ENCODE measurements at places on chromosomes 12 and 14.

DNA sequence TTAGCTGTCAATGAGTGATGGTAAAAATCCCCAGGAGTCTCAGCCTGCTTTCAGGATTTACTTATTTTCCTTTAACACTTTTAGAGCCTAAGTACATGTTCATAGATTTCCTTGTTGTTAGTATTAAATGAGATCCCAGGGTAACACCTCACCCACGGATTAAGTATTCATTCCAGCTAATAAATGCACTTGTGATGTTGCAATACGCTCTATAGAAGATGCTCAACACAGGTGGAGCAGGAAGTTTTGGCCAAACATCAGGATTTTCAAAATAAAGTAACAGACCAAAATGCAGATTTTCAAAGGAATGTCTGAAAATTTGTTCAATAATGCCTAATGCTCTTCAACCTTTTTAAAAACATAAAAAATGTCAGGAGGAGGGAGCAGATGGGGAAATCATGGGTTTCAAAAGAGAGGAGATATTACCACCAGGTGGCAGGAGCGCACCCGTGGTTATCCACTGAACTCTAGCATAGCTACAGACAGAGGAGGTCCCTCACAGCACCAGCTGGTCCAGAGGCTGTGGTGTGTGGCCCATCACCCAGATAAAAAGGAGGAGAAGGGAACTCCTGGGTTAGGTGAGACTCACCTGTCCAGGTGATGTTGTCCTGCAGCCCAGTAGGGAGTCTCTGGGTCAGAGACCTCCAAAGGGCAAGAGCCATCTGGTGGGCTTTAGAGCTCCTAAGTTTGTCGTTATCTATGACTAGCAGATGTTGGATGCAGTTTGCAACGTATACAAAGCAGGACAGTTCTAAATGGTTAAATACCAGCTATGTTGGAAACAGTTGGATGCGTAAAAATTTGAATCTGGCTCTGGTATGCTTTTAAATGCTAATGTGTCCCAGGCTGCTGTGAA, 1158.4 kb upstream of the TMEM132C start:
- no peak for DNase-seq

- DNase-seq: no peak
Measured at GRCh38 chr12:69534389-69534822, 50.9 kb upstream of the CCT2 start.

GRCh38 chr12:530308-530707, 70.6 kb downstream of the B4GALNT3 start:
- no peak for DNase-seq

DNA sequence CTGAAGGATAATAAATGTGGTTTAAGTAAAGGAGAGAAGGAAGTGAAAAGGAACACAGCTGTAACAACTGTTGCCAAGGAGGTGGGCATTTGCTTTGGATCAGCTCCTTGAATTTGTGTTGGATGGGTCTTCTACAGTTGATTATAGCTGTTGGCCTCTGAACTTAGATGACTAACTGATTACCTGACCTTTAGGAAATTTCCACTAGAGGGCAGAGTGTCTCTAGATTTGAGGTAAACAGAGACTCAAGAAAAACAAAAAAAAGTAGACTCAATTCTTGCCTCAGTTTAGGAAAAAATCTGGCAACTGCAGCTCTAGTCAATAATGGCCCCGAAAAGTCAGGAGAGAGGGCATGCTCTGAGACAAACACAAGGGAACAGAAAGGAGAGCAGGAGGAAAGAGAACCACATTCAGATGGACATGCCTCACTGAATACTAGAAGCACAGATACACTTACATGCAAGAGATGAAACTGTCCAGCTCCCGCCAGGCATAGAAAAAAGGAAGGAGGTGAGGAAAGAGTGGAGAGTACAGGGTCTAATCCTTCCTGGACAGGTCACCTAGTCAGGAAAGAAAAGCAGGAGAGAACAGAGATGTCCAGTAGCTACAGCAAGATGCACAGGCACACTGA, 20.6 kb downstream of the COX14 start:
- no peak for DNase-seq

- DNase-seq: no peak
Measured at GRCh38 chr12:130075497-130076076, 86.7 kb upstream of the FZD10 start.

DNA sequence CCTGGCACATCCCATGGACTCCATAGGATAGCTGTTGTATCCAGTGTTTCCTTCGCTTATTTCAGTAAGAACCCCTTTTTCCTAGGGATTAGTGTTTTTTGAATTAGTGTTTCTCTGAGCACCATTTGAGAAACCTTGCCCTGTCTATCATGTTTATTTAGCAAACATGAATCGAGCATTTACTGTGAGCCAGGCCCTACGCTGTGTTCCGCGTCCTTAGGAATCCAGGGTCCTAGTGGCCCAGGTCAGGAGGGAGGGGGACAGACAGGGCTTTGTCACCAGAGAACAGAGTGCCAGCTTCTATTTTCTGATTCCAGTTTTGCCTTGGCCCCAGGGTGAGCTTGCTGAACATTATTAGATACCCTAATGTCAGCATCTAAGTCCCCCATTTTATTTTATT, 2.5 kb downstream of the TEAD4 start:
- DNase-seq: no peak

- no peak for DNase-seq
Measured at GRCh38 chr12:42385326-42385841, 59.4 kb downstream of the PPHLN1 start.

DNA sequence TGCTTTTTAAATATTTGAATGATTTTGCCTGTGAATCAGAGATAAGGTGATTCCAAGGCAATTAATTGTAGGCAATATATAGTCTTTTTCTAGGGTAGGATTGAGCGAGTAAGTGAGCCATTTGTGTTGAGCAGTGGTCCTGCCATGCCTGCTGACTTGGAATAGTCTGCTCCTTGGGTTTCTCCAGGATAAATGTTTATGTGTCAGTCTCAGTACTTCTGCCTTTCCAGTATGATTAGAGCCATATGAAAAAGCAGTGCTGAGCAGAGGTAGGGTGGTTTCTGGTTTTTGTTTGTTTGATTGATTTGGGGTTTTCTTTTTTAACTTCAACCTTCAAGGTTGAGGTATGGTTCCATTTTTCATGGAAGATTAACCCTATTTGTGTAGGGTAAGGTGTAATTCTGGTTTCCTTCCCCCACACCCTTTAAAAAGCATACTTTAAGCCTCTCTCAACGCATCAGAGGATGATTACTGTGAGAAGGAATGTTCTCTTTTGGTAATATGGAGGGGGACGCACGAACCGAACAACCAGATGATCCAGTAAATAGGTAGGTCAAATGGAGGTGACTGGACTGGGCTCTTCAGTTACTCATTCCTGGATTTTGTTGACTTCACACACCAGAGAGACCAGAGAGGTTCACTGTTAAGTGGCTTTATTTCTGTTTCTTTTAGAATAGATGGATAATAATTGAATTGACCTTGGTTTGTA, 22.7 kb downstream of the FRMD6 start:
- DNase-seq: no peak

- no peak for DNase-seq
Measured at GRCh38 chr12:106112145-106112821, 26.5 kb downstream of the NUAK1 start.

DNA sequence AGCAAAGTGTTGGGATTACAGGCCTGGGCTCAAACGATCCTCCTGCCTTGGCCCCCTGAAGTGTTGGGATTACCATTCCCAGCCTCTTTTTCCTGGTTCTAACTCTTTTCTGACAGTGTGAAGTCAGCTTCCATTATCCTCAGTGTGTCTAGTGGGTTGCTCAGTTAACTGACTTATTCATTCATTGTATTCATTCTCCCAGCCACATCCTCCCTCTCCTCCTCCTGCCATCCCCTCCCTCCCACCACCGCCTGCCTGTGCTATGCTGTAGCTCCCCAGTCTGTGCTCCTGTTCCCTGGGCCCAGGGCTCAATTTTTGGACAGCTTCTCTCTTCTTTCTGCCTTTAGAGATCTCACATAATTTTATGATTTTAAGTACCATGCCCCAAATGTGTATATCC, 19.4 kb downstream of the ATP6V0A2 start:
- no peak for DNase-seq

DNA sequence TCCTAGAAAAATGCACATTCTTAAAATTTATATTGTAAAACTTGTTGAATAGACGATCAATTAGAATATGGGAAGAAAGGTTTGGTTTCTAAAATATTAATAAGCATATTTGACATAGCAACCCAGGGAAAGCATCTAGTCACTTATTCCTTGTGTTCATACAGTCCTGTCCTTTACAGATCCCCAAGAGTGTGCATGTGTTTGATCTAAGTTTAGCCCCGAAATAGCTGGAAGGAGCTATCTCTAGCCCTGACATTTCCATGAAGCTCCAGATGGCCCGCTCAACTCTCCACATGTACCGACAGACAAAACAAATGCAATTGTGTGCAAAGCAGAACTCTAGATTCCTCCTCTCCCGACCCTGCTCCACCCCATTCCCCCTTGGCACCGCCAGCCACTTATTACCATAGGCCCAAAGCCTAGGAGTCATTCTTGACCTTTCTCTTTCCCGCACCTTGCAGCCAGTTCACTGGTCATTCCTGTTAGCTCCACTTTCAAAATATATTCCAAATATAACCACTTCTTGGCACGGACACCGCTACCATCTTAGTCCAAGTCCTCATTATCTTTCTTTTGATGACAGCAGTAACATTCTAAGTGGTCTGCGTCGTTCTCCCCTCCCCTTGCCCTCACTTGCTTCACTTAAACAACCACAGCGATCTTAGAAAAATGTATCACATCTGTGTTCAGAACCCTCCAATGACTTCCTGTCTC, 45.4 kb upstream of the GZMB start:
- DNase-seq: no peak

- no peak for DNase-seq
Measured at GRCh38 chr14:56752428-56752827, 57.9 kb downstream of the OTX2 start.

- DNase-seq: no peak
Measured at GRCh38 chr12:46400406-46400805, 27.8 kb upstream of the SLC38A2 start.

- no peak for DNase-seq
Measured at GRCh38 chr14:32846821-32847365, 91.8 kb upstream of the NPAS3 start.

DNA sequence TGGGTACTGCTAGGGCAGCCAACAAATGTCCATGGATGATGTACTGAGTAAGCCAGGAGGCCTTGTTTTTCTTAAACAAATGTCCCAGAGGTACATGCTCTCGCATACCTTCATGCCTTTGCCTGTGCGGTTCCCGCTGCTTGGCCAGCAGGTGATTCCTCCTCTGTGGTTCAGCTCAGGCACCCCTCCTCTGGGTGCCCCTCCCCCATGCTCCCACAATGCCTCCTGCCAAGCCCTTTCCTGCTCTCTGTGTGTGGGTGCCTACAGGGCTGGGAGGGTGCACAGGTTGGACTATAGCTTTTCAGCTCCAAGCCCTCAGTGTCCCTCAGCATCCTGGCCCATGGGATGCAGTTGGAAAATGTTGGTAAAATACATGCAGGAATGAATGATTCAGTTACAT, 23.5 kb downstream of the ASB2 start:
- no peak for DNase-seq

- no peak for DNase-seq
Measured at GRCh38 chr14:22487941-22488340, 101.1 kb downstream of the DAD1 start.

Data from NCI-H2081 treated with DMSO at 0.1 percent for 48 hours (cell line).